Pancreas (tissue), 10 donors: ENCODE measurements at places on chromosomes 7 and 10. TPM values are rescaled to one million over a fixed set of nuclear protein-coding genes. Genes with fewer than 3 reads are reported as not detected.

LYZL2 gene
- total RNA-seq = not detected

GRCh38 chr7:80186721-80187120, 52.1 kb downstream of the GNAI1 start:
- no peak for DNase-seq

PNLIPRP2 gene
- 1,889 TPM for total RNA-seq

GRCh38 chr7:133434246-133434865, 181.5 kb downstream of the EXOC4 start:
- no peak for DNase-seq

DNA sequence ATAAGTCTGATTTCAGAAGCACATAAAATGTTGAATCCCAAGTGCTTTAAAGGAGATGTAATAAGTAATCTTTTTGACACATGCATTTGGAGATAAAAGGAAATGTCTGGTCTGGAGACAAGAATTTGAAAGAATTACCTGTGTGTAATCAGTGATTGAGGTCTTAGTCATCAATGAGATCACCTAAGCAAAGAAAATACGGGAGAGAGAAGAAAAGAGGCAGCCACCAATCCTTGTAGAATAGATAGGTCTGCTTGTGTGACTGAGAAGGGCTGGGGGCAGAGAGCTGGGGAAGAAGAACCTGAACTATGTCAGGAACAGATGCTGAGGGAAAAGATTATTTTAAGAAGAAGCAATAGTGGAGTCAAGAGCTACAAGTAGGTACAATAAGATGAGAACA, 49.3 kb upstream of the ITPRID1 start:
- DNase-seq = no peak

GRCh38 chr10:129028451-129028850, 438.6 kb upstream of the MGMT start:
- no peak for DNase-seq

GRCh38 chr7:150357270-150357669, 11.4 kb upstream of the REPIN1 start:
- no peak for DNase-seq

IL6 gene
- total RNA-seq = 0.28 TPM

CALHM1 gene
- total RNA-seq = not detected

DNA sequence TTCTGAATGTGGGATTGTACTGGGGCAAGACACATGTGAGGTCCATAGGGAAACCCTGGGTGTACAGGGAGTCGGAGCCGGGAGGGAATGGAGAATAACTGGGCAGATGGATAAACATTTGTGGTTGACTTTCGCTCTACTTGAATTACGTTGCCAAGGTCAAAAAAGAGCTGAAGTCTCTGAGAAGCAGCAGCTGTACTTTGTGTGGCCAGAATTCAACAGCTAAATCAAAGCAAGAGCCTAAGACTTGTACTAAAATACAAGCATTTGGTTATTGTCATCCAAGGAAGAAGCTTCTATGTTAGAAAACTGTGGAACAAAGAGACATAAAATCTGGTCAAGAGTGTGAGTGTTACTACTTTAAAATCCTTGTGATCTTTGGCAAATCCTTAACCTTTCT, 457.2 kb downstream of the ARL4A start:
- no peak for DNase-seq

PCLO gene
- total RNA-seq = 3.1 TPM

DNA sequence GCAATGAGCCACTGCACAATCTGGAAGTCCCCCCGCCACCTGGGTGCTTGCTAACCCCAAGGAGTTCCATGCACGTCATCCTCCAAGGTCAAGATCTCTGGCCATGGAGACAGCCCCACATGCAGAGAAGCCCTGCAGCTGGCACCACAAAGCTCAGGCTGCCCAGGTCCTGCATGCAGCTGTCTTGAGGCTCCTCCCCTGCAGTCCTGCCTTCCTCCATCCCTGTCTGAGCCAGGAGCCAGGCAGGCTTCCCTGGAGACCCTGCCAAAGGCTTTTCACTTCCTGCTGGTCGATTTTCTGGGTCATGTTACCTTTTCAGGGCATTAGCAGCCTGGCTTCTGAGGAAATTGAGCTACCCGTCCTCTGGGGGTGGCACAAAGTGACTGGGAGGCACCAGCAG, 12.5 kb upstream of the TMEM72 start:
- no peak for DNase-seq

- no peak for DNase-seq
Measured at GRCh38 chr7:146510088-146510680, 393.6 kb downstream of the CNTNAP2 start.

- no peak for DNase-seq
Measured at GRCh38 chr7:6621195-6622133, 6.1 kb downstream of the ZNF853 start.

DNA sequence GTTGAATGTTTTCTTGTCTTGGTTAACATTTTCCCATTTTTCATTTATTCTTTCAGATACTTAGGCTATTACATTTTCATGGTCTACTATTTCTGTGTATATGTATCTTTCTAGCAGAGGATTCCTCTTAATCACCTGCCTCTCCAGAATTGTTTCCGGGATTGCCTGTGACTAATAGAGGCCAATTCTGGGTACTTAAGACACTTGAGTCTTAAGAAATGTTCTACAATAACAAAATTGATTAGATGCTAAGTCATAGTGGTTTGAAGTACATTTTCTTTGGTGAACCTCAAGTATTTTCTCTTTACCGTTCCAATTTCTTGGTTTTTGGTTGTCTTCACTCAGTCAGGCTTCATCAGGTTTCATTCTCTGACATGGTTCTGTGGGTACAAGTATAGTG, 26.4 kb downstream of the BBS9 start:
- no peak for DNase-seq

DNA sequence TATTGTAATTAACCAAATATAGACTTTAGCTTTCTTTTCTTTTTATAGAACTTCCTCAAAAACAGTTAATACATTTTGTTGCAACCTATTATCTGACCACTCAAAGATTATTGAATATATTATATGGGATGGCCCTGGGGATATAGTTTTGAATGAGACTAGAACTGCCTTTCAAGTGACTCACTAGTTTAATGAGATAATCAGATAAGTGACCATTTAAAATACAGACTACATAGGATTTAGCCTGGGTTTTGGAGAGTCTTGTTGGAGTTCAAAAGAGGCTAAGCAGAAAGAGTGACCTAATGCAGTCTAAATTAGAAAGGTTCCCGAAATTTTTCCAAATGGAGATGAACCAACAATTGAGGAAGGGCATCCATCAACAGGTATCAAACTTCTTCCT, 305.2 kb upstream of the ETV1 start:
- DNase-seq = no peak

- no peak for DNase-seq
Measured at GRCh38 chr10:34555653-34556052, 259.4 kb downstream of the PARD3 start.

OR2AE1 gene
- not detected for total RNA-seq

DNA sequence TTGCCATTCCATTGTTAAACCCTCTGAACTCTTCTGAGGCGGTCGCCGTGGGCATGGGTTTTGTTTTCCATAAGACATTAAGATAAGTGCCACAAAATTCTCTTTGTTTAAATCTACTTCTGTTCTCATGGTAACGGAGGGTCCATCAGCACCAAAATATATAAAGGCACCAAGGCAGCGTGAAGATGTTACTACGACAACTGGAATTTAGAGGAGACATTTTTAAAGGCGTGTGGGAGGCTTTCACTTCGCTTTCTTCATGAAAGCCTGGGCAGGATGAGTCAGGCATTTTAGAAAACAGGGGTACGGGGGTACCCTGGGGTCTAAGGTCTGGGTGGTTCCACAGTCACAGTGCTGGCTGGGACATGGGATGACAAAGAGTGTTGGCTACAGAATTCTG, 34.0 kb downstream of the SMKR1 start:
- no peak for DNase-seq

DNA sequence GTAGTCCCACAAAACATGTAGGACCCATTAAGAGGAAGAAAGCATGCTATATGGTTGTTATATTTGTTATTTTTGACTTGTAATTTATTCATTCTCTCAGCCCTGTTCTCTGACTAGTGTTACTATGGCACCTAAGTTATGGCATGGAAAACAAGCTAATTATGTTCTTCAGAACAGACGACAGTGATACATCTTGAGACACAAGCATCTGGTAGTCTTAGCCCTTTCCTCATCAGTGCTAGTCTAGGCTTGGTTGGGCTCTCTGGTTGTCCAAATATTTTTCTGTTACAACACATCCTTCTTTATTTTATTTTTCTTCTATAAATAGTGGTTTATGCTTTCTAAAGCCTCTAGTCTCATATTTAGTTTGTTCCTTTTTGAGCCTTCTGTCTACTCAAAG, 308.3 kb upstream of the KAT6B start:
- no peak for DNase-seq

DNA sequence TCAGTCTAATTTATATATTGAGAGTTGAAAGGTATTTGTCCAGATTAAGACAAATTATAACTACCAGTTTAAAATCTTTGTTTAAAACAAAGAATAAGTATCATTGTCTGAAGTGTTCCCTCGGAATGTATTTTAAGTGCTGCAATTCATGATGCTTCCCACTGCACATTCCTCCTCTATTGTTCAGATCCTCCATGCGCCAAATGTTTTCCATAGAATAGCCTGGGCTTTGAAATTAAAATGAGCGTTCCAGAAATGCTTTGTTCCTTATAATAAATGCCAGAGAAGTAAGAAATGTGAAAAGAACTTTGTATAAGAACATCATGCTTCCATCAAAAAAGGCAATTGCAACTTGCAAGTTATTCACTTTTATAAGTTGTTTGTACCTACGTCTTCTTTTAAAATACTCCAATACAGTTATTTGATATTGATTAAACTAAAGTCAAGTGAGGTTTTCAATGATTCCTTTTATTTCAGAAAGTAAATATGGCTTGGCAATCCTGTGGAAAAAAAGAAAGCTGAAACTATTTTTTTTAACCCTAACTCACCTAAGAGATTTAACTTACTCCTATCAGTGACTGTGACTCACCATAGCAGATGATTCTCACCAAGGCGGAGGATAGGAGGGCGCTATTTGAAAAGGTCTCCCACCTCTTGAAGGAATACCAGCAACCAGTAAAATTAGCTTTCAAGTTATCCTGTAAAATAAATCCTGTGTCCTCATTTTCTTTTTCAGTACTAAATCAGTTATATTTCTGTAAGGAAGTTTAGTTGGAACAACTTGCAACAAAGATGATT, 85.8 kb downstream of the CTNNA3 start:
- no peak for DNase-seq

TFR2 gene
- total RNA-seq = 0.51 TPM

GRCh38 chr10:21496343-21497176, 28.9 kb downstream of the SKIDA1 start:
- DNase-seq = no peak

CPA4 gene
- 5.7 TPM for total RNA-seq

- DNase-seq = no peak
Measured at GRCh38 chr7:18577096-18577771, 81.7 kb downstream of the HDAC9 start.

GRCh38 chr7:117193564-117193963, 129.3 kb downstream of the WNT2 start:
- no peak for DNase-seq

GRCh38 chr10:46290101-46290886, 3.5 kb downstream of the ANTXRL start:
- DNase-seq = no peak
